ENCODE measurements at places on chromosomes 7 and 10. TPM values are rescaled to one million over a fixed set of nuclear protein-coding genes. Genes with fewer than 3 reads are reported as not detected.

ZNF655 gene
- total RNA-seq: 76.3 TPM

IFIT2 gene
- 9.9 TPM for total RNA-seq

DGKB gene
- not detected for total RNA-seq

ASB15 gene
- total RNA-seq: not detected

ZNF804B gene
- not detected for total RNA-seq

PIK3AP1 gene
- total RNA-seq: 0.26 TPM

Data from articular chondrocyte of knee joint (primary cell).